SK-N-SH (cell line): ENCODE measurements at places on chromosomes 6 and 20.

DNA sequence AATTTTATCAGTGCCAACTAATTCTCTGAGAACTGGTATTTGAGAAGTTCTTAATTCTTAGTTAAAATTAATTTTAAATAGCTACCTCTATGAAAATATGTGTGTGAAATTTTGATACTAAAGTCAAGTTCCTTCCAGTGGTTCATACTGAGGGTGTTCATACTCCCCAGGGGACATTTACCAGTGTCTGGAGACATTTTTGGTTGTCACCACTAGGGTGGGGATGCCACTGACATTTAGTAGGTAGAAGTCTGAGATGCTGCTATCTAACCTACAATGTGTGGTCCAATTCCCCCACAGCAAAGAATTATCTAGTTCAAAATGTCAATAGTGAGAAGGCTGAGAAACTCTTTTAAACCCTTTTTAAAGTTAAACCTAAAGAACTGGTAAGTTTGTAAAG lies 463.8 kb downstream of the ADGRB3 start:
- no peak for DNase-seq

GRCh38 chr6:67818322-67818721 lies 816.8 kb upstream of the ADGRB3 start:
- DNase-seq = no peak

- DNase-seq = no peak
Observed at GRCh38 chr6:32886681-32887383, 32.8 kb downstream of the PSMB9 start.

- DNase-seq = no peak
Observed at GRCh38 chr20:11682285-11682684, 235.4 kb upstream of the BTBD3 start.

- DNase-seq = no peak
Observed at GRCh38 chr20:44597516-44597915, 15.1 kb downstream of the PKIG start.

- no peak for DNase-seq
Observed at GRCh38 chr20:57998981-57999464, 229.4 kb downstream of the ANKRD60 start.

GRCh38 chr6:12544821-12545565 lies 171.6 kb upstream of the PHACTR1 start:
- DNase-seq = no peak

DNA sequence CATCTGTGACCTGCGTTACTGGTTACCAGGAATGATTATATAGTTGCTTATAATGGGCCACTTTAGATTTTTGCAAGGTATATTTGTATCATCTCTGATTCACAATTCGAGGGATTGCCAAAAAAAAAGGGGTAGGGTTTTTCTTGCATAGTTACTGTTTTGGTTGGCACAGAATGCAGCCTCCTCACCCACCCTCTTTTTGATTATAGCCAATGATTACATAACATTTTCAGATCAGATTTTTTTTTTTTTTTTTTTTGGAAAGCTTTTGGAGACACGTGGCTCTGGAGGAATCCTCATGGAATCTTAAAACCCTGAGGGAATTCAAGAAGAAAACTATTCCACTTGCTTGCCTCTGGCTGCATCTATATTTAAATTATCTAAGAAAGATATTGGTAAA lies 53.7 kb downstream of the UST start:
- DNase-seq = no peak

DNA sequence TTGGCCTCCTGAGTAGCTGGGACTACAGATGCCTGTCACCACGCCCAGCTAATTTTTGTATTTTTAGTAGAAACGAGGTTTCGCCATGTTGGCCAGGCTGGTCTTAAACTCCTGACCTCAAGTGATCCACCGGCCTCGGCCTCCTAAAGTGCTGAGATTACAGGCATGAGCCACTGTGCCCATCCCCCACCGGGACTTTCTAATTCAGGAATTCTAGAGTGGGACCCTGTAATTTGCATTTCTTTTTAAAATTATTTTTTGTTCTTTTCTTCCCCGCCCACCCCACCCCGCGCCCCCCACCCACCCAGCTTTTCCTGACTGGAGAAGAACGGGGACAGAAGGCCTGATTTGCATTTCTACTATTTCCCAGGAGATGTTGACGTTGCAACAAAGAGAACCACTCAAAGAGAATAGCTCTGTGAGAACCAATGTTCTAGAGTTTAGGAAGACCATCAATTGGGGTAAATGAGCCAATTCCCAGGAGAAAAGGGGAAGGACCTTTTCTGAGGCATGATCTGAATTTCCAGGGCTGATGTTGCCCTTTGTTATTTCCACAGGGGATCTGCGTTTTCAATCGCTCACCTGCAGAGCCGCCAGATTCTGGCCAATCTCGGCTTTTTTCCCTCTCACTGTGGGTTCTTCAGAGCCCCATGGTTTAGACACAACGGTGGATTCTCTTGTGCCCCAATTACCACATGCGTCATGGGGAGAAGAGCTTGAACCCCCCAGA lies 33.2 kb upstream of the TFAP2C start:
- no peak for DNase-seq

GRCh38 chr6:47804821-47805220 lies 23.0 kb downstream of the OPN5 start:
- DNase-seq = no peak

DNA sequence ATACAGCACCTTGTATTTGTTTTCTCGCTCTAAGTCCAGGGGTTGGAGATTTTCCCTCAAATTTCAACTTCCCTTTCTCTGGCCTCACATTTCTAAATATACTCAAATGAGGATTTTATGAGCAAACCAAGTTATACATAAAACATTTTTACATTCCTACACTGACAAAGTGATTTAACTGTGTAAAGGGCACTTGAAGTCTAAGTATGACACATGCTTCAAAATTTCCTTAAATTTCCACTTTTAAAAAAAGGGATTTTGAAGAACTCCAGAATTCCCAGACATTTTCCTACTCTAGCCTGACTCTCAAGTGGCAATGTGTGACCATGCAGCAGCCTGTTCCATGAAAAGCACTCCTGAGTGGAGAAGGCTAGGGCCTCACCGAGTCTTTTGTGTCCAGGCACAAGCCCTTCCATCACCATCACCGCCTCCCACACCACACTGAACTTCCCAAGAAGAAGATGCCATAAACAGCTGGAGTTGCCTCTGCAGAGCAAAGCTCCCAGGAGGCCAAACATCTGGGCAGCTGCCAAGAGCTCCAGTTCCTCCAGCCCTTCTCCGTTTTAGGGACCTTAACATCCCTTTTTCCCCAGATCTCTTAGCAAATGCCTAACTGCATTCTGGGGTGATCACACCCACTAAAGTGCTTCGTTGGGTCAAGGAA lies 68.9 kb downstream of the NCR2 start:
- no peak for DNase-seq

DNA sequence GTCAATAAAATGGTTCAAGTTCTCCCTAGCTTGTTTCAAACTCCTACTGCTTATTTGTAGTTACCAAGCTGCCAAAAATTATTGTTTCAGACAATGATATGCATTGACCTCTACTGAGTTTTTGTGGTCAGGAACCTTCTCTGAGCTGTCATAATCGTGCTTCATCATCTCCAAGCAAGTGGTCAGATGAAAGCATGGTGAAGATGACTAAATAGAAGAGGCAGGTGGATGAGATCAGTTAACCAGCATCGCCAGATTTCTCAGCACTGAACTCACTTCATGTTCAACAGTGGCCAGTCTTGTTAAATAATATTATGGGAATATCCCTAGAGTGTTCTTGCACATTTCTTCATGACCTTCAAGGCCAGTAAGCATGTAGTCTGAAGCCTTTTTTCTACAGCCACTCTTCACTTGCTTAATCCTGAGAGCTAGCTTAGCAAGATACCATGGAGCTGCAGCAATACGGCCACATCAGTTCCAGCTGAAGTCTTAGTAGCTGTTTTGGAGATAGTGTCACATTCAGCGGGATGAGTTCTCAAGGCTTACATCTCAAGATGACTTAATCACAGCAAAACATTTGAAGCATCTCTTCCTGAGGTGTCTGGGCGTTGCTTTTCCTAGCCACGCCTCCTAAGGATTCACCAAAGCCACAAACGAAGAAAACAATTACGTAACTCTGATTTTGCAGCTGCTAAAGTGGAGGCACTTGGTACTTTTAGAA lies 101.6 kb upstream of the TMEM30A start:
- no peak for DNase-seq

GRCh38 chr6:153956808-153957207 lies 82.2 kb upstream of the OPRM1 start:
- no peak for DNase-seq

GRCh38 chr6:123967905-123968304 lies 164.2 kb downstream of the NKAIN2 start:
- DNase-seq = no peak

- DNase-seq = no peak
Observed at GRCh38 chr20:4545526-4545925, 176.2 kb upstream of the PRND start.

DNA sequence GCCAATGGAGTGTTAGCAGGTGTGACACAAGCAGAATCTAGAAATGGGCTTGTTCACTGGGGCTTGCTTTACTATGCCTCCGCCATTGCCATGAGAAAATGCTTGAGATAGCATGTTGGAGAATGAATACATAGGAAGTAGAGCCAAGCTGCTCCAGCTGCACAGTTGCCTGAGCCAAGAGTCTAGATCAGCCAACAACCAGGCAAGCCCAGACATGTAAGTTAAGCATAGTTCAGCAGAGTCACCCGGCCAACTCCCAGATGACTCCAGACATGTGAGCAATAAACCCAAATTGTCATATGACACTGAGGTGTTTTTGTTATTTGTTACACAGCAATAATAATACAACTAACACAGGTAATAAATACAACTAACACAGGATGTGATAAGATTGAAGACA lies 167.9 kb downstream of the HAO1 start:
- DNase-seq = no peak

- no peak for DNase-seq
Observed at GRCh38 chr6:137323860-137324259, 104.7 kb upstream of the IFNGR1 start.

DNA sequence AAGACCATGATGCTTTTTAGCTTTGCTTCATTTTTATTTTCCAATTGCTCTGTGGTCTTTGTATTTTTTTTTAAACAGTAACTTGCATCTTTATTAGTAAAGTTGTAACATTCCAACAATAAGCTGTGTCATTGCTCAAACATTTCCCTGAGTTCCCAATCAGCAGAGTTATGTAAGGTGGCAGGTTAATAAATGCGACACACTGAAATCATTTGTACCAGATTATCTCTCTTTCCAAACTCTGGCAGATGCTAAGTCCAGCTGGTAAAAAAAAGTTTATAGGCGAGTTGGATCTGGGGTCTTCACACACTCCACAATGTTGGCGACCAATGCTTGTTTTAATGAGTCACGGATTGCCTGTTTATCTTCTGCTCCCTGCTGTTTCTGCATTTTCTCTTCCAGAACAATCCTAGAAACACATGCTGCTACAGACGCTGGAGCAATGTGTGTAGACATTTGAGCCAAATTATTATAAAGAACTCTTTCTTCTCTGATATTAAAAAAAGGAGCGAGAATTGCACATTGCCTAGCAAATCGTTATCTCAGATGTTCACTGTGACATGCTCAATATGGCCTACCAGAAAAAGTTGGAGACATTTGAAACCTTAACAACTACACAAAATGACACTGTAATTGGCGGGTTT lies 113.6 kb upstream of the IFNGR1 start:
- DNase-seq = no peak

DNA sequence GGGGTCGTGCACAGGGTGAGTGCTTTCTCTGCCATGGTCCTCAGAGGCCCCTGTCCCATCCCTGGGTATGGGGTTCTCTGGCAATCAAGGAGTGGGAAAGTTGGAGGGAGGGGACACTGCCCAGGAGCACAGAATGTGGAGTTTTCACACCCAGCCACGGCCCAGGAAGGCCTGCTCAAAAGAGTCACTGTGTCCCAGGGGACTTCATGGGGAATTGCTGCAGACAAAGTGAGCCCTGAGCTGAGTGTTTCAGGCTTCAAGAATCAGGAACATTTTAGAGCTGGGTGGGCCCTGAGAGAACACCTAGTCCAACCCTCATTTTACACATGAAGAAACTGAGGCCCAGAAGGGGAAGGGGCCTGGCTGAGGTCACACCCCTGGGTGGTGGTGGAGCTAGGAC lies 5.7 kb downstream of the MAPK13 start:
- DNase-seq = no peak

- DNase-seq = peak; percentile 61
Observed at GRCh38 chr6:15400572-15401004, 154.7 kb downstream of the JARID2 start.

DNA sequence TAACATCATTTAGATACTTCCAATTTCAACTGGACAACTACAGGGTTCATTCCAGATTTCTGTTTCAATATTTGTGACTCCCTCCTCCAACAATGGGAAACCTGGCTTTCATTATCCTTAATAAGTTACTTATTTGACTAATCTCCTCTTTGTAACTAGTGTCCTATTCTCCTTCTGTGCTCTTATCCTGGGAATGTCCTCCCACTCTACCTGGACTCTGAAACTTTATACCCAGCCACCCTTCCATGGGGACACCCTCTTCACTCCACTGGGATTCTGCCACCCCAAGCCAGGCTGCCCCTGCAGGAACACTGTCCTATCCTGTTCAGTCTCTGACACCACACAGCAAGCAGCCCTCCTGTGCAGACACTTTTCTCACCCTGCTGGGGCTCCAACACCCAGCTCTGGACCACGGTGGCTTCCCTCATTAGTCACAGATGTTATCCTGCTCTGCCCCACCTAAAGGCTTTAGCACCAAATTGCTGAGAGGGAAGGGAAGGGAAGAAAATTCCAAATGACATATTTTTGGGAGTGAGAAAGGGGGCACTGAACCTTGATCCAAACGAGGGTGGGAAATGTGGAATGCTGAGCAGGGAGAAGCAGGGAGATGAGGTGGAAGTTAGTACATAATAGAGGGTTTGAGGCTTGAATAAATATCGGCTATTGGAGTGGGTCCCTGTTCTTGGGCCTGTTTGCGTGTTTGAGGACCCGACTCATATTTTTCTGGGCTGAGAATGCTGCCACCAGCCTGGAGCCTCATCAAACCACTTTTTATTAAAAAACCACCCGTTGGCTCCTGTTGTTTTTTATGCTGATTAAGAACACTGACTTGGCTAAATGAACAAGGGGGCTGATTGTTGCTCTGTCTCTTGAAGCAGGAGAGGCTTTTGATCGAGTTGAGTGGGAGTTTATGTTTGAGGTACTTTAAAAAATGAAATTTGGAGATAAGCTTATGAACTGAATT lies 54.0 kb upstream of the AKIRIN2 start:
- DNase-seq = no peak

DNA sequence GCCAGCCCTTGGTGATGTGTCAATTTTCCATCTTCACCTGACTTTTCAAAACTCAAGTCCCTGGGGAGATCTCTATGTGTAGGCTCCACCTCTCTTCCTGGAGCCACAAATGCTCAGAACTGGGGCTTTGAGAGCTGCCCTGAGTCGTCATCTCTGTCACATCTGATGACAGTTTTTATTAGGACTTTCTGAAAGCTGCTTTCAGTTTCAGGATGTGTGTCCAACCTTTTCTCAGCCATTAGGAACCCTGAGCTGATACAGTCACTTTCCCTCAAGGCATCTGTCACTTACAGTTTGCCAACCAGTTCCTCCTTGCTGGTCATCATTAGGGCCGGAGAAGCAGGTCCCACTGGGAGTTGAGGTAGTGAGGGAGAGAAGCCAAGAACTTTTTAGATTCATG lies 365.9 kb upstream of the CHD6 start:
- no peak for DNase-seq
